ENCODE measurements at places on chromosomes 13 and 19.

- no peak for DNase-seq
These were observed 5.4 kb downstream of the ZC3H4 start for GRCh38 chr19:47107953-47108746.

DNA sequence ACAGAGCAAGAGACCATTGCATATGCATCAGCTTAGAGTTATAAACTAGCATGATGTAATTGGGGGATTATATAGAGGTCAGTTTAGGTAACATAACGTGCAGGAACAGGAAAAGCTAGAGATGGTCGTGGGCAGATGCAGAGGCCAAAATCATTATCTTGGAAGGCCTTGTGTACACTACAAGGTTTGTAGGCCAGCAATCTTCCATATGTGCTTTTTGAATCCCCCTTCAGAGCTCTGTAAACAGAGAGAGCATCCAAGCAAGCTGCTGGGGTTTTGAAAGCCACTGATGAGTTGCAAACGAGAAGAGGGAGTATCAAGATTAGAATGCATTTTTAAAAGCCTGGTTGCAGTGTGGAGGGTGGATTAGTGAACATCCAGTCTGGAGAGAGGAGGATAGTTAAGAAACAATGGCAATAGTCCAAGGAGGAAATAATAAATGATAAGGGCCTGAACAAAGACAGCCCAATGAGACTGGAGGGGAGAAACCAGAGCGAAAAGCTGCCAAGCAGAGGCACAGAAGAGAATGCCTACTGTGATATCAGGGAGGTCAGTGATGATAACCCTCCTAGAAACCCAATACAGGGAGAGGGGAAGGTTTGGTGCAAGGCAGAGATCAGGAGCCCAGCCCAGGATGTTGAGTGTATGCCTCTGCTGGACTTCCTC, 109.6 kb downstream of the ZAR1L start:
- no peak for DNase-seq

DNA sequence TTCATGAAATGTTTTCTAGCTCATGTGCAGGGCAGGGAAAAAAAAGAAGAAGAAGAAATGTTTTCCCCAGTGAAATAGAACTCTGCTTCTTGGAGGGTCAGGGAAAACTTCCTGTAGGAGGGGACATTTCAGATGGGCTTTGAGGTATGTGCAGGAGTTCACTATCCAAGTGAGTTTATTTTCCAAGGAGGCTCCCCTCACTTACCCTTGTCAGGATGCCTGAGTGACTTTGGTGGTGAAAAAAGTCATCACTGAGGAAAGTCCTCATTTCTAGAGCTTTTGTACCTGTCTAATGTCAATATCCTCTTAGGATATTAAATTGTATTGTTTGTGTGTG, 656 bp upstream of the C3 start:
- no peak for DNase-seq

- no peak for DNase-seq
These were observed 7.5 kb upstream of the CEBPA start for GRCh38 chr19:33309826-33310225.

- DNase-seq: no peak
These were observed 10.0 kb upstream of the SPC24 start for GRCh38 chr19:11165486-11166030.

DNA sequence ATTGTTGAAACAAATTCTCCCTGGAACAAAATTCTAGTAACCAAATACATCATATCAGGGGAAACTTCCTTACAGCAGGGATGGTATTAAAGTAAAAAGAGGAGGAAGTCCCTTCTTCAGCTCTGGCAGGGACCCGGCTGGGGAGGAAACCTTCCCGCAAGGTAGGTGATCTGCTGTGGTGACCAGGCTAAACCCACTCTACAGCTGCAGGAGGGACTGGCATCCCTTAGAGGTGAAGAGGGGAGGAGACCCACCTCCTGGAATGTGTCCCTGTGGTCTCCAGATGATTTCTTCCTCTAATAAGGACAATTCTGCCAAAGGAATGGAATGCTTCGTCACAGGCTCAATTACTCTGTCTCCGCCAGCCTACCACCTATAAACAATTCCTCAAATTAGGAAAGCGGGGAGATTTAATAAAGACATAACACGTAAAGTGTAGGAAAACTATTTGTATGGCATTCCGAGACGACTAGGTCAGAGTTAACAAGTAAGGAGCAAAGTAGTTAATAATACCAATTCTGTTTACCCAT, 637 bp upstream of the PDS5B start:
- DNase-seq: no peak

DNA sequence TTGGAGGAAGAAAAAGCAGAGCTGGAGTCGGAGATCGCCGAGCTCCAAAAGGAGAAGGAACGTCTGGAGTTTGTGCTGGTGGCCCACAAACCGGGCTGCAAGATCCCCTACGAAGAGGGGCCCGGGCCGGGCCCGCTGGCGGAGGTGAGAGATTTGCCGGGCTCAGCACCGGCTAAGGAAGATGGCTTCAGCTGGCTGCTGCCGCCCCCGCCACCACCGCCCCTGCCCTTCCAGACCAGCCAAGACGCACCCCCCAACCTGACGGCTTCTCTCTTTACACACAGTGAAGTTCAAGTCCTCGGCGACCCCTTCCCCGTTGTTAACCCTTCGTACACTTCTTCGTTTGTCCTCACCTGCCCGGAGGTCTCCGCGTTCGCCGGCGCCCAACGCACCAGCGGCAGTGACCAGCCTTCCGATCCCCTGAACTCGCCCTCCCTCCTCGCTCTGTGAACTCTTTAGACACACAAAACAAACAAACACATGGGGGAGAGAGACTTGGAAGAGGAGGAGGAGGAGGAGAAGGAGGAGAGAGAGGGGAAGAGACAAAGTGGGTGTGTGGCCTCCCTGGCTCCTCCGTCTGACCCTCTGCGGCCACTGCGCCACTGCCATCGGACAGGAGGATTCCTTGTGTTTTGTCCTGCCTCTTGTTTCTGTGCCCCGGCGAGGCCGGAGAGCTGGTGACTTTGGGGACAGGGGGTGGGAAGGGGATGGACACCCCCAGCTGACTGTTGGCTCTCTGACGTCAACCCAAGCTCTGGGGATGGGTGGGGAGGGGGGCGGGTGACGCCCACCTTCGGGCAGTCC, 5.0 kb downstream of the FOSB start:
- no peak for DNase-seq

GRCh38 chr19:45439569-45440258, 16.0 kb upstream of the ERCC1 start:
- DNase-seq: peak; percentile 56

- DNase-seq: no peak
These were observed 1.2 kb downstream of the CHST8 start for GRCh38 chr19:33622809-33623511.
